ENCODE measurements at places on chromosomes 12 and 14.

GRCh38 chr12:121514184-121514742 lies 66.6 kb downstream of the KDM2B start:
- no peak for DNase-seq

DNA sequence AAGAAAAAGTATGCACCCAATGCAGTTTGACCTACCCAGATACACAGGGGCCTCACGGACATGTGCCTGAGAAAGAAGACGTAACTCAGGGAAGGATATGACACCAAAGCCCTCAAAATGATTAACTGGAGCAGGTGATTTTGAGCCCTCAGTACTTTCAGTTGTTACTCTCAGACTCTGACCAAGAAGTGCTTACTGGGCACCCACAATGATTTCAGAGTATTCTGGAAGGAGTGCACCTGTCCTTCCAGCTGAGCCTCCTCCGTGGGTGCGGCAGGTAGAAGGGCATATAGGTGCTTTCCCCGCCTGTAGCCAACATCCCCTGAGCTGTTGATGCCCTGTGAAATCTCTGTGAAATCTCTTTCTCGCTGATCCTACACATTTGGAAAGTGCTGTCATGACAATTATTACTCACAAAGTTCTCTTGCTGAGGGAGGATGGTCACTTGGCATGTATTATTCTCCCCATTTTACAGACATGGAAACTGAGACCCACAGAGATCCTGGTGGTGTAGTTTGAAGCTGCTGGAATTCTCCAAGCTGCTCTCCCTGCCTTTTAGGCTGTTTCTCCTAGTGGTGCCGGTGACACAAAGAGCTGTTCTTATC lies 154.3 kb upstream of the CCND2 start:
- no peak for DNase-seq

DNA sequence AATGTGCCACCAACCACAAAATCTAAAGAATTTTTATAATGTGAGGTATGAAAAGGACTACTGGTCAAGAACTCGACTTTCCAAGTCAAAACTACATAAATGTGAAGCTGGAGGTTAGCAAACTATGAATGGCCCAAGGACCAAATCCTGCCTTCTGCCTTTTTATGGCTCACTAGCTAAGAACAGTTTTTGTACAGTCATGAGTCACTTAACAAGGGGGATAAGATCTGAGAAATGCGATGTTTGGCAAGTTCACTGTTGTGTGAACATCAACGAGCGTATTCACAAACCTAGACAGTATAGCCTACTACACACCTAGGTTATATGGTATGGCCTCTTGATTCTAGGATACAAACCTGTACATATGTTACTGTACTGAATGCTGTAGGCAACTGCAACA lies 28.2 kb downstream of the FERMT2 start:
- no peak for DNase-seq

DNA sequence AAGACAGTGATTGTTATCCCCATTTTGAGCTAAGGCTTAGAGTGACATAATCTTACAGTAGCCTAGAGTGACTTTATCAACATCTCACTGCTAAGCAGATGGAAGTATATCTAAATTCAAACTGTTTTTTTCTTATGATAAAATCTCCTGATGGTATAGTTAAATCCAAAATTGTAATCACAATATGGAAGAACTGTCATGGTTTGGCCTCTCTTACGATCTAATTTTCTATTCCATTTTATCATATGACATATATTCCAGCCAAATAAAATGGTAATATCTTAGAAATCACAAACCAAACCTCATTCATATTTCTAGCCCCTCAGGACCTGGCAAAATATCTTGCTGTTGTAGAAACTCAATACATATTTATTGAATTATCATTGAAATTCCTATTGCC lies 864.7 kb downstream of the SLC6A15 start:
- DNase-seq, result no peak

- no peak for DNase-seq
Observed at GRCh38 chr12:89390802-89391673, 38.7 kb upstream of the DUSP6 start.

DNA sequence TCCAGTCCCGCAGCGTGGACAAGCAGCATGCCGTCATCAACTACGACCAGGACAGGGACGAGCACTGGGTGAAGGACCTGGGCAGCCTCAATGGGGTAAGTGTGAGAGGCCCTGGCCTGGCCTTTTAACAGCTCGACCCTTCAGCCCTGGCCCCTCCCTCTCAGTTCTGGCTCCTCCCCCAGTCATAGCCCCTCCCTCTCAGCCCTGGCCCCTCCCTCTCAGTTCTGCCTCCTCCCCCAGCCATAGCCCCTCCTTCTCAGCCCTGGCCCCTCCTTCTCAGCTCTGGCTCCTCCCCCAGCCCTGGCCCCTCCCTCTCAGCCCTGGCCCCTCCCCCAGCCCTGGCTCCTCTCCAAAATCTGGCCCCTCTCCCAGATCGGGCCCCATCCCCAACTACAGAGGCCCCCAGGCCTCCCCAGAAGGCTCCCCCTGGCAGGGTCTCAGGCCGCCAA lies 11.2 kb downstream of the CEP170B start:
- no peak for DNase-seq

DNA sequence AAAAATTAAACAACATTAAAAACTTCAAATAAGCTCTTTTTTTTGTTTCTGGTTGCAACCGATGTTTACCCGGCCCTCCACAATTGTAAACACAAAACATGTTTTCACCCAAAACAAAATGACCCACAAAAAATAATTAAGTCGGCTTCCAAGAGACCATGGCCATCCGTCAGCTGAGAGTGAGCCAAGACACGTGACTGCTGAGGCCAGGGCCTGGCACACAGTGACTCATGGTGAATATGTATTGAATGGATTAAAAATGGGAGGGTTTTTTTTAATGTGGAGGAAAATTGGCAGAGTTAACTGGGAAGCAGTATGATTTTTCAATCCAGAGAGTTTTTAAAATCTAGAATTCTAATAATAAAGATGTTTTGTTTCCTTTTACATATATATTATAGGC lies 13.8 kb upstream of the CPNE8 start:
- no peak for DNase-seq

GRCh38 chr14:95071649-95072280 lies 85.6 kb downstream of the DICER1 start:
- no peak for DNase-seq

DNA sequence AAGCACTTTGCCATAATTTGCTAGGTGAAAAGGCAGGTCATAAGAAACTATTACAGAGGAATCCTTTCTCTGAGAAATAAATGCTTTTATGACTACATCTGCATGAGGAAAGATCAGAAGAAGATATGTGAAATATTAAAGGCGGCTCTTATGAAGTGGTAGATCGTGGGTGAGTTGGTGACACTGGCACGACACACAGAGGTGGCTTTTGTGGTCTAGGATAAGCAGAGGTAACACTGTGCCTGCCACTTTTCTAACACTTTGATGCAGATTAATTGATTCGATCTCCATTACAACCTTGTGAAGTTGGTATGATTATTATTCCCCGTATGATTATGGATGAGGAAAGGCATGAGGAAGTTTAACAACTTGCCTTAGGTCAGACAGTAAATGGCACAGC lies 60.0 kb upstream of the ELK3 start:
- DNase-seq, result no peak

GRCh38 chr12:62705846-62706245 lies 229.1 kb downstream of the PPM1H start:
- no peak for DNase-seq

GRCh38 chr12:92762773-92763172 lies 60.0 kb downstream of the PLEKHG7 start:
- DNase-seq, result no peak

GRCh38 chr12:29346769-29347421 lies 34.1 kb downstream of the ERGIC2 start:
- no peak for DNase-seq

GRCh38 chr14:103126088-103126872 lies 3.0 kb downstream of the TNFAIP2 start:
- DNase-seq, result no peak

GRCh38 chr14:23538785-23539184 lies 12.8 kb downstream of the ZFHX2 start:
- no peak for DNase-seq

- DNase-seq, result no peak
Observed at GRCh38 chr12:123251403-123252076, 18.3 kb downstream of the MTRFR start.
